ENCODE measurements at places on chromosomes 5 and 9.

DNA sequence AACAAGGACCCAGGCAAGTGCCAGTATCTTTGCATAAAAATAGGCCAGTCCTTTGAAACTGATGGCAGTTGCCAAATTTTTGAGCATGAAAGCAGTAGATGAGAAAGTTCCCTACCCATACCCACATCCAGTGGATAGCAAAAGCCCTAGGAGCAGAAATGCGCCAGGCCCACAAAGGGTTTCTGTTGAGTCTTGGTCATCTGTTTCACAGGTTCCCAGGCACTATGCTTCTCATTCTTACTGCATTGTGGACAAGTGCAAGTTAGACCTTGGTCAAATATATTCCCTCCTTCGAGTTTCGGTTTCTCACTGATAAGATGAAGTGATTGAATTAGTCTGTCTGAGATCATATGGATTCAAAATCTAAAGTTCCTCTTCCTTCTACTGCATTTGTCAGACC lies 152.3 kb downstream of the NR3C1 start:
- DNase-seq = no peak

DNA sequence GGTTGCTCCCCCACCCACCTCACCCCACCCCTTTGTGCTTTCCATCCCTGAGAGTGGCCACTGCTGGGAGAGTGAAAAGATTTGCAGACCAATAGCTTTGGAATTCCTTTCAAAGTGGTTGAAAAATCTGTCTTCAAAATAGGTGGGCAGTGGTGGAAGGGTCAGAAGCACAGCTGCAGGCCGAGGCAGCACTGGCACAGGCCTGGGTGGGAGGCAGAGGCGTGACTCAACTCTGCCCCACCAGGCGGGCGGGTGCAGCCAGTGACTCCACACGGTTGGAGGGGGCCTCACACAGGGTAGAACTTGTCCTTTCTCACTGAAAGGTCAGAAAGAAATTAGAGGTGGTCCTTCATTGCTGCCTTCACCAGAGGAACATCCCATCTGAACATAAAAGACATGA lies 214.9 kb upstream of the TBCA start:
- DNase-seq = no peak

GRCh38 chr5:156459812-156460385 lies 132.9 kb downstream of the SGCD start:
- no peak for DNase-seq

DNA sequence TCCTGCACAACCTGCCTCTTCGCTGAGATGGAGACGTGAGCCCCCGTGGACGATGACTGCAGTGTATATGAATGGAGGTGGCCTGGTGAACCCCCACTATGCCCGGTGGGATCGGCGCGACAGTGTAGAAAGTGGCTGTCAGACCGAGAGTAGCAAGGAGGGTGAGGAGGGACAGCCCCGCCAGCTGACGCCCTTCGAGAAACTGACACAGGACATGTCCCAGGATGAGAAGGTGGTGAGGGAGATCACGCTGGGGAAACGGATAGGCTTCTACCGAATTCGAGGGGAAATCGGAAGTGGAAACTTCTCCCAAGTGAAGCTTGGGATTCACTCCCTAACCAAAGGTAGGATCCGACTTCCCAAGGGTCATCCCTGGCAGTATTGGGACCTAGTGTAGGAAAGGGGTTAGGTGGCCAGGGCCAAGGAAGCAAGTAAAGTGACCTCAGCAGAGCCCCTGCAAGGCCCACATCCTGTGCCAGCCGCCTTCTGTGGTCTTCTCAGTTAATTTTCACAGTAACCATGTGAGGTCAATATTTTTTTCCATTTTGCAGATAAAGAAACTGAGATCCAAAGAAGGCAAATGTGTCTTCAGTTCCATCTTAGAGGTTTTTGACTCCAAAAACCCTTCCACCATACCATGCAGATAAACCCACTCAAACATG lies 53.8 kb downstream of the NIM1K start:
- DNase-seq = no peak
